ENCODE measurements at places on chromosomes 11 and 22.

DNA sequence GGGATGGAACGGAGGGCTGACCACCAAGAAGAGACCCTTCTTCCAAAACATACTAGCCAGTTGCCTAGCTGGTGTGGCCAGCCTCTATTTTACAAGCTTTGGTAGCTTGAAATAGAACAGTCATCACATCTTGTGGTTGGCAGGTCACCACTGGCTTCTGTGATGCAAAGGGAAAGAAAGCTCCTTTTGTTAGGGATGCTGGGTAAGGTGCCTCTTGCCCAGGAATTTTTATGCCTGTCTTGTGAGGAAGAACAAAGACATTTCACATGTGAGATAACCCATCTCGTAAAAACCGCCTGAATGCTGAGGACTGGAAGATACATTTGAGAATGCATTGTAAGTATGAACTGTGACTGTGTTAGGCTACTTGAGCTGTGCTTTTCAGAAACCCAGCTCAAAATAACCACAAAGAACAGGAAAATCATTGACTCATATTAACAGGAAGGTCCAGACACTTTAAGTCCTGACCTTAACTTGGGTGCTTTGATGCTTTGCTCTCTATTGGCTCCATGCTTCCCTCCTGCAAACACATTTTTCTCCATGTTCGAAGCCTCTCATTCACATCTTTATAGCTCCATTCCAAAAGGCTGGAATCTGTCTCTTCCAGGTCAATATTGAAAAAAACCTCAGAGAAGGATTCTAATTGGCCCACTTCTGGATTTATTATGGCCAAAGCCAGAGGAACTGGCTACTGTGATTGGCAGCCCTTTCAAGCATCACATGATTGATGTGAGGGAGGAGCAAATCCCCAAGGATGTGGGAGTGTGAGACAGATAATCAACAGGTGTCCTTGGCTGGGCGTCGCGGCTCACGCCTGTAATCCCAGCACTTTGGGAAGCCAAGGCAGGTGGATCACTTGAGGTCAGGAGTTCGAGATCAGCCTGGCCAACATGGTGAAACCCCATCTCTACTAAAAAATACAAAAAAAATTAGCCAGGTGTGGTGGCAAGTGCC lies 53.9 kb downstream of the MICAL2 start:
- peak; percentile 71 for DNase-seq

GRCh38 chr11:70711911-70712185 lies 313.5 kb downstream of the CTTN start:
- no peak for DNase-seq

- DNase-seq, result no peak
These were observed 358.7 kb upstream of the PDGFD start for GRCh38 chr11:104522650-104523049.

DNA sequence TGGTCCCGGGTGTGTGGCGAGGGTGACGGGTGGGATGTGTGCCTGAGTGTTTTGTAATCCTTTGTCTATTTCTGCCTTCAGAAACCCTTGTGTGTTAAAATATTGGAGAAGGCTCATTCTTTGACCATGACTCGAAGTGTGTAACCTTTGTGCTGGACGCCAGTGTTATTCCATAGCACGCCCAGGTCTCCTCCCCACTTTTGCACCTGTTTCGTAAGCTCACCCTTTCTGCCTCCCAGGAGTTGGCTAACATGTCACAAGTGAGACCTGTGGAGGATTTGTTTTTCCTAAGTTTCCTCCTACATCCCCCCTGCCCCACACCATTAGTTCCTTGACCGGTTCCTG lies 382 bp downstream of the C11orf54 start:
- no peak for DNase-seq

GRCh38 chr22:38927033-38927781 lies 30.2 kb upstream of the APOBEC3A start:
- peak; percentile 82 for DNase-seq

GRCh38 chr11:34508524-34508923 lies 5.1 kb downstream of the ELF5 start:
- DNase-seq, result no peak

GRCh38 chr11:111097191-111097590 lies 148.3 kb upstream of the POU2AF2 start:
- DNase-seq, result peak; percentile 85

DNA sequence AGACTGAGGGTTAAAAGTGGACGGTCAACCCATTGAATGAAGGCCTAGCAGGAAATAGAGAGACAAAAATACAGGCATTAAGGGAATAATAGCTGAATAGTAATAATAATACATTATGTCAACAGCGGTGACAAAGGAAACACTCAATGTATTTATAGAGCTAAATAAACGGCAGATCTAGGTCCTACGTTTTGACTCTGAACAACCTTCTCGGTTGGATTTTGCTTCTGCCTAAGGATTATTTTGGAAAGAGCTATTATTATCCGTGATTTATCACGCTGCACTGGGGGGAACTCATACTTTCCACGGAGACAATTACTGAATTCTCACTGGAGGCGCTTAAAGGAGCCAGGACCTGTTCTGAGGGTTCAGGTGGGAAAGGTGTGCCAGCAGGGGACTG lies 118.2 kb upstream of the KIRREL3 start:
- DNase-seq, result no peak

GRCh38 chr11:8333376-8333775 lies 69.7 kb upstream of the LMO1 start:
- no peak for DNase-seq

GRCh38 chr11:114785820-114786219 lies 107.5 kb downstream of the NXPE2 start:
- DNase-seq, result no peak

GRCh38 chr11:129723146-129723760 lies 92.4 kb upstream of the TMEM45B start:
- DNase-seq, result no peak

DNA sequence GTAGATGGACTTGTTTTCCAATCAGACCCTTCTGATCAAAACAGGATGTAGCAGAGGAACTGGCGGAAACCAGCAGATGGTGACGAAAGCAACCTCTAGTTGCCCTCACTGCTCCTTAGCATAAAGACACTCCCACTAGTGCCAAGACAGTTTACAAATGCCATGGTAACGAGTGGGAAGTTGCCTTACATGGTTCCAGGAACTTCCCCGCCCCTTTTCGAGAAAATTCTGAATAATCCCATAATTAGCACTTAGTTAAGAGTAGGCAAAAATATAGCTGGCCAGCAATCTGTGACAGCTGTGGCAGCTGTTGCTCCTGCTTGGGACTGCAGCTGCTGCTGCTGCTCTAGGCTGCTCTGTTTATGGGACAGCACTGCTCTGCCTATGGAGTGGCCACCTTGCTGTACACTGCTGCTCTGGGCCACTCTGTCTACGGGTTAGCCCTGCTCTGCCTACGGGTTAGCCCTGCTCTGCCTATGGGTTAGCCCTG lies 33.4 kb upstream of the SORL1 start:
- DNase-seq, result no peak

- DNase-seq, result no peak
These were observed 896.7 kb upstream of the ANO3 start for GRCh38 chr11:25435197-25435596.

GRCh38 chr11:59102259-59102765 lies 4.7 kb upstream of the FAM111B start:
- peak; percentile 75 for DNase-seq

GRCh38 chr11:118003456-118003855 lies 17.3 kb downstream of the IL10RA start:
- no peak for DNase-seq

- no peak for DNase-seq
These were observed 17.1 kb upstream of the SYTL2 start for GRCh38 chr11:85827748-85828639.

DNA sequence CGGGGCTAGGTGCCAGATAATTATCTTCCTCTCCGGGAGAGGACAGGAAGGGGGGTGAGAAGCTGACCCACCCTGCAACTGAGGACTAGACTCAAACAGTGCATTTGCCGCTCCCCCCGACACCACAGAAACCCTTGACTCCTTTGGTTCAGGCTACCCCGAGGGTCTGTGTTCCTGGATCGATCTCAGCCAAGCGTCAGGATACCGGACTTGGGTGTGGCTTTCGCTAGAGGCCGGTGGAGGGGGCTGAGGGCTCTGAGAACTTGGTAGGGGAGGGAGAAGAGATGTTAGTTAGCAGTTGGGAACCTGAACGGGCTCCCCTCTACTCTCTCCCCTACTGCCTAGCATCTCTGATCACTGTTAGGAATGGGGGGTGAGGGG lies 840 bp downstream of the SEZ6L start:
- DNase-seq, result no peak

DNA sequence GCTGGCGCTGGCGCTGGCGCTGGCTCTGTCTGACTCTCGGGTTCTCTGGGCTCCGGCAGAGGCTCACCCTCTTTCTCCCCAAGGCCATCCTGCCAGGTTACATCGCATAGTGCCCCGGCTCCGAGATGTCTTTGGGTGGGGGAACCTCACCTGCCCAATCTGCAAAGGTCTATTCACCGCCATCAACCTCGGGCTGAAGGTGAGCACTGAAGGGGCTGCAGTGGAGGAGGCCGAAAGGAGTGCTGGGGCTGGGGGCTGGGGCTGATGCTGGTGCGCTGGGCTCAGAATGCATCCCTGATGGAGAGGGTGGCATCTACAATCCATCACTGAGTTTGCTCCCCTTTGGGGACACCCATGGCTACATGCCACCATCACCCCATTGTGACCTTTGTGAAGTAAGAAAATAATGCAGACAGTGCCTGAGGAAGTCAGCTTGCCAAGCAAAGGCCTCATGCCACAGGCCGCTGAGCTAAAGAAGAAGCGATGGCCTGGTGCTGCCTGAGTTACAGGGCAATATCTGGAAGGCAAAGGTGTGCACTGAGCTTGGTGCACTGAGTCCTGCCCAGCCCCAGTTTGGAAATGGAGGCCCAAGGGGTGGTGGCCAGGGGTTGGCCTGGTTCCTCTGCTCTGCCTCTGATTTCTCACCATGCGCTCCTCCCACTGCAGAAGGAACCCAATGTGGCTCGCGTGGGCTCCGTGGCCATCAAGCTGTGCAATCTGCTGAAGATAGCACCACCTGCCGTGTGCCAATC lies 620 bp downstream of the SMPD1 start:
- no peak for DNase-seq

- no peak for DNase-seq
These were observed 63.6 kb upstream of the TIMP3 start for GRCh38 chr22:32737811-32738497.

- no peak for DNase-seq
These were observed 184.1 kb upstream of the ARHGAP20 start for GRCh38 chr11:110896358-110896757.

GRCh38 chr11:12628314-12628713 lies 45.9 kb upstream of the TEAD1 start:
- DNase-seq, result no peak

GRCh38 chr11:85740481-85741400 lies 54.7 kb upstream of the CCDC89 start:
- no peak for DNase-seq

DNA sequence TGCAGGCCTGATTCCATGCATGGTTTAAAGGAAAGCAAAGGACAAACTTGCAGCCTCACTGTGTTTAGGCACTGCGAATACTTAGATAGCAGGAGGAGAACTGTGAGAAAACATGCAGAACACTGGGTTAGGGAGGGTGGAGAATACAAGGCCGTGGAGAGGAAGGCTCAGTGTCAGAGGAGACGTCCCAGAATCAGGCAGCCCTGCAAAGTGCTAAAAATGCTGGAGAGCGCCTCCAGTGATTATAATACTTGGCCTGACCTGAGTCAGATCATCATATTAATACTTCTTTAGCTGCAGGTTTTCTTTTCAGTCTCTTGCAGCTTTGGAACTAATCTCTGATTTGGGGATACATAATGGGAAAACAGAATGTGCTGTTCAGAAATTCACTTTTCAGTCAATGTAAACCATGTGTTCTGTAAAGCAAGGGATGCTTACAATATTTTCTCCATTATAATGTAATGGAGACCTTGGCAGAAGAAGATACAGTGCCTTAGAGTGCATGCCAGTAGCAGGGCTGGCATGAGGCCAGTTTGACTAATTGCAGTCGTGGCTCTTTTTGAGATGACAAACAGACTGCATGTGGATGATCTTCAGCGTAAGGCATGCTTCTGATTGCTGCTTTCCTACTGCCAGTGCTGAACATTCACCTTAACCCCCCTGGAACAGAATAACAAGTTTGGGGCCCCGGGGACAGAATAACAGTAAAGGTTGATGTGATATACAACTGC lies 16.8 kb downstream of the EXT2 start:
- peak; percentile 20 for DNase-seq

DNA sequence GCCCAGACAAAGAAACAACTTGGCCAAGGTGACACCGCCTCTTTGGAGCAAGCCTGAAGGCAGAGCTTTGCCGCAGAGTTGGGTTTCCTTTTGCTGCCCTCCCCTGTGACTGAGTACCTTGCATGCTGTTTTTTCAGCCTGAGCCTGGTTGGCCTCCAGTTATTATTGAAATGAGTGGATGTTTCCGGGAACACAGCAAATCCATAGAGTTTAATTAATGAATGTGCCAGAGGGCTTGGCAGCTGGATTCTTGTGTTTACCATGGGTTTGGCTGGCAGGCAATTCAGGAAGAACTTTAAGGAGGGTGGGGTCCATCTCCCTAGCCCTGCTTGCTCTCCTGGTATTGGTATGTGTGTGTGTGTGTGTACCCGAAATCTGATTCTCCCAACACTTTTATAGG lies 65.6 kb upstream of the CRYBB3 start:
- DNase-seq, result no peak

DNA sequence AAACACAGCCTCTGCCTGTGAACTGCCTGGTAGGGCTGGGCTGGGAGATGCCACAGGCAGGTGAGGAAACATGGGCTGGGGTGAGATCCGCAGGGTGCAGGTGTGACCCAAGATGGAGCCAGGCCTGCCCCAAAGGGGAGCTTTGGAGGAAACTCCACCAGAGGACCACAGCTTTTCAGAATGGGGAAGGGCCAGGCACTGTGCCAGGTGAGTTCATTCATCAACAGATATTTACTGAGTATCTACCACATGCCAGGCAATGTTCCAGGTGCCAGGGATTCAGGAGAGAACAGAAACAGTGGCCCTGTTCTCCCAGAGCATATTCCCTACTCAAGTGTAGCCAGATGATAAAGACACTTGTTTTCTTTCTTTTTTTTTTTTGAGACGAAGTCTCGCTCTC lies 11.2 kb downstream of the RTN4RL2 start:
- no peak for DNase-seq

DNA sequence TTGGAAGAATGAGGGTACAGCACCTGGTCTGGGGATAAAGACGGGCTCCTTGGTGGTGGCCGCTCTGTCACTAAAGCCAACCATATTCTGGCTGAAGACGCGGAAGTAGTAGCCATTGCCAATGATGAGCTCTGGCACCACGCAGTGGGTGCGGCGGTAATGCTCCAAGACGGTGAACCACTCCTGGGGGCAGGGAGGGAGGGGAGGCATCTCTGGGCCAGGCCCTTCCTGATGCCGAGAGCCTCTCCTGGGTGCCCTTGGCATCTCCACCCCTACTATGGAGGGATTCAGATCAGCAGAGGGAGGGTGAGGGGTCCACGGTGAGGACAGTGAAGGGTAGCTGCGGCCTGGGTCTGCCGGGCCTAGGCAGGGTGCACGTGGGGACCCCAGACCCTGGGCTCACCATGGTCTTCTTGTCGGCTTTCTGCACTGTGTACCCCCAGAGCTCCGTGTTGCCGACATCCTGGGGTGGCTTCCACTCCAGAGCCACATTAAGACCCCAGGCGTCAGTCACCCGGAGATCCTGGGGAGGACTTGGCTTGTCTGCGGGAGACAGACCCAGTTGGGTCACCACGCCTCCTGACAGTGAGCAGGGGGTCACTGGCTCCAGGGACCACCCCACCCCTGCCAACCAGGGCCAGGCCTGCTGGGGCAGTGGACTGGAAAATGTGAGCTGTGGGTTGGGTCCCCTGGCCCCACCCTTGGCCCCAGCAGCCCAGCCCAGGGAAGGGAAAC lies 19.5 kb downstream of the MYBPC3 start:
- no peak for DNase-seq

- no peak for DNase-seq
These were observed 191.8 kb upstream of the E2F8 start for GRCh38 chr11:19432370-19433061.

GRCh38 chr22:19629720-19630419 lies 84.4 kb upstream of the SEPTIN5 start:
- DNase-seq, result peak; percentile 87
